GM13977 (cell line): ENCODE measurements at places on chromosomes 3 and 15.

GRCh38 chr3:12809001-12809400 lies 12.5 kb downstream of the CAND2 start:
- no peak for DNase-seq

DNA sequence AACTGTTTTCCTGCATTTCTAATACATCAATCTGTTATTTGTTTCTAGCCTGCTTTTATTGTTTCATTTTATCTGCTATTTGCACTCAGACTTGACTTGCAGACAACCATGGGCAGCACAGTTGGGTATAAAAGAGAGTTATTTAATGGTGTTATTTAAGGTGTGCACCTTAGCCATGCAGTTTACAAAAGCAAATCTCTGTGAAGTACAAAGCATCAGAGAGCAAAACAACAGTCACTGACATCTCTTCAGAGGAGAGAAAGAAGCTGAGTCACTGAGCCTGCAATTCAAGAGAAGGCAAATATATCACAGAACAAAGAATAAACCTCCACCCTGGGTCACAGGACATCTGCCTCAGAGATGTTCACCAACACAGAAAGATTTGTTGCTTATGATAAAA lies 255.9 kb upstream of the ICE2 start:
- no peak for DNase-seq

- DNase-seq = no peak
These were observed 41.8 kb downstream of the CHCHD6 start for GRCh38 chr3:126745760-126746394.

DNA sequence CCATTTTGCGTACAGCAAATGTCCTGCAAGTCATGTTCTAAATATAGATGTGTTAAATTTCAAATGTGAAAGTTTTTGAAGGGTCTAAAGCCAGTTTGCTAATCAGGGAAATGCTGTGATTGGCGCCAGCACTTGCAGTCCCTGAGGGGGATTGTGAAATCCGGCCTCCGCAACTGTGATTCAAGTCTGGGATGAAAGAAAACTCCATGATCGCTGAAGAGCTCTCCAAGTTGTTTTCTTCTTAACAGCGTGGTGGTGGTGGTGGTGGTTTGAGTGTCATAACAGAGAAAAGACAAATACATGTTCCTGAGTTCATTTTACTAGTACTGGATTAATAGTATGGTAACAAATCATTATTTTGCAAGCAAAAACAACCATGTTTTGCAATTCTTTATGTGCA lies 51.8 kb downstream of the MITF start:
- no peak for DNase-seq

GRCh38 chr3:120481081-120481480 lies 30.3 kb upstream of the FSTL1 start:
- no peak for DNase-seq

- DNase-seq = peak; percentile 2
These were observed 861.3 kb downstream of the ZPLD1 start for GRCh38 chr3:103295974-103296570.

DNA sequence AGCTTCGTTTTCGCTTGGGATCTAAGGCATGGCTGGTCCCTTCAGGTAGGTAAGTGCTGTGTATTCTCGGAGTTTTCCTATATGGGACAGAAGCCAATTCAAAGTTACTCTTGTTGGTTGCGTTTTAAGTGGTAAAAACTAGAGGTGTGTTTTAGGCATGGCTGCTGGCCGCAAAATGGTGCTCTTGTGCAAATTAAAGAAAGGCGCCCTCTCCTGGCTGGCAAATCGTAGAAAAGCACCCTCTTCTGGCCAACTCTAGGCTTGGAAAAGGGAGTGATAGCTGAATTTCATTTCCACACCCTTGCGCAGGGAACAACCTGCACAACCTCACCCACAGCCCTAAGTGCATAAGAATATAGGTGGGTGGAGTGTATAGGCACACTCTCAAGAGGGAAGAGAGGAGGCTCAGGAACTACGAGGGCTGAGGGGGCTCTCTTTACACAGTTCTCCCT lies 23.5 kb downstream of the DRD3 start:
- DNase-seq = peak; percentile 28

DNA sequence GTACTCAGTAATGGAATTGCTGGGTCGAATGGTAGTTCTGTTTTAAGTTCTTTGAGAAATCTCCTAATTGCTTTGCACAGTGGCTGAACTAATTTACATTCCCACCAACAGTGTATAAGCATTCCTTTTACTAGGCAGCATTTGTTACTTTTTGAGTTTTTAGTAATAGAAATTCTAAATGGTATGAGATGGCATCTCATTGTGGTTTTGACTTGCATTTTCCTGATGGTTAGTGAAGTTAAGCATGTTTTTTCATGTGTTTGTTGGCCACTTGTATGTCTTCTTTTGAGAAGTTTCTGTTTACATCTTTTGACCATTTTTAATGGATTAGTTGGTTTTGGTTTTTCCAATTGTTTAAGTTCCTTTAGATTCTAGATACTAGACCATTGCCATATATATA lies 28.4 kb downstream of the TP63 start:
- no peak for DNase-seq

DNA sequence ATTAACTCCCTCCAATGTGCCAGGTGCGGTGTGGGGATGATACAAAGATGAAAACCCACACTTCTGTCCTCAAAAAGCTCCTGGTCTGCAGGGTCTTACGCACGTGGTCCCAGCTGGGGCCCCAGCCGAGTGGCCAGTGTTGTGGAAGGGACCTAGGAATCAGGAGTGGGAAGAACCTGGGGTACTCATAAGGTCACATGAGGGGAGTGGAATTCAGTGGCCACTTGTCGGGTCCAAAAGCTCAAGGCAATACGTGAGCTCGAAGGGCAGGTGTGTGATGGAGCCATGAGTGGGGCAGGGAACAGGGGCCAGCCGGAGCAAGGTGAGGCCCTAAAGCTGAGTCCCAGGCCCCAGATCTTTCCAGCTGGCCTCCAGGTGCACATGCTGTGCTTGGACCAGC lies 260.0 kb upstream of the LYSMD4 start:
- no peak for DNase-seq

DNA sequence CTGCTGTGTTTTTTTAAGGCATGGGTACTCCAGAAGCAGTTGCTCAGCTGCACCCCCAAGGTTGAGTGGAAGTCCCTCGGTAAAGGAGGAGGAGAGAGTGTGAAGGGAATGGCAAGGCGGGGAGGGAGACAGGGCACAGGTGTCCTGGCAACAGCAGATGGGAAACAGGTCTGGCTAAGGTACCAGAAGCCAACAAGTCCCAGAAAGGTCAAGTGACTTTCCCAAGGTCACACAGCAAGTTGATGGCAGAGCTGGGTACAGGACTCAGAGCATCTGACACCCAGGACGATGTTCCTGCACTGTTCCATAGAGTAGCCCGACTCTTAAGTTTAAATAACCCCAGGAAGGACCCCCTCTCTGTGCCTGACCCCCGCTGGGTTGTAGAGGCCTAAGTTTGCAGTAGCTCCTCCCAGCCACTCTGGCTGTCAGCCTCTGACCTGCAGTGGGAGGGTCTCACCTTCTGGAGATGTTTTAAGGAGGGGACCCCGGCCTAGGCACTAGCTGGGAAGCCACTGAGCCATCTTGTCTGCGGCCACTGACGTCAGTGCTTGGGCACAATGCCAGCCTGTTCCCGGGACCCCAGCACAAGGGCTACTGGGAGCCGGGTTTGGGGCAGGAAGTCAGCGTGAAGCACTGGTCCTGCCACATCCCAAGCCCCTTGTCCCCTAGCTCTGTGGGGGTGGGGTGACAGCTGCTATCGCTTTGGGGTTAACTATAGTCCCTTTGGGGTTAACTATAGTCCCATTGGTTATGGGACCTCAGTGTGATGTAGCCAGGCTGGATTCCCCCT lies 10.5 kb downstream of the CSK start:
- DNase-seq = no peak

- DNase-seq = peak; percentile 78
These were observed 11.9 kb downstream of the SMAD6 start for GRCh38 chr15:66713843-66714508.

DNA sequence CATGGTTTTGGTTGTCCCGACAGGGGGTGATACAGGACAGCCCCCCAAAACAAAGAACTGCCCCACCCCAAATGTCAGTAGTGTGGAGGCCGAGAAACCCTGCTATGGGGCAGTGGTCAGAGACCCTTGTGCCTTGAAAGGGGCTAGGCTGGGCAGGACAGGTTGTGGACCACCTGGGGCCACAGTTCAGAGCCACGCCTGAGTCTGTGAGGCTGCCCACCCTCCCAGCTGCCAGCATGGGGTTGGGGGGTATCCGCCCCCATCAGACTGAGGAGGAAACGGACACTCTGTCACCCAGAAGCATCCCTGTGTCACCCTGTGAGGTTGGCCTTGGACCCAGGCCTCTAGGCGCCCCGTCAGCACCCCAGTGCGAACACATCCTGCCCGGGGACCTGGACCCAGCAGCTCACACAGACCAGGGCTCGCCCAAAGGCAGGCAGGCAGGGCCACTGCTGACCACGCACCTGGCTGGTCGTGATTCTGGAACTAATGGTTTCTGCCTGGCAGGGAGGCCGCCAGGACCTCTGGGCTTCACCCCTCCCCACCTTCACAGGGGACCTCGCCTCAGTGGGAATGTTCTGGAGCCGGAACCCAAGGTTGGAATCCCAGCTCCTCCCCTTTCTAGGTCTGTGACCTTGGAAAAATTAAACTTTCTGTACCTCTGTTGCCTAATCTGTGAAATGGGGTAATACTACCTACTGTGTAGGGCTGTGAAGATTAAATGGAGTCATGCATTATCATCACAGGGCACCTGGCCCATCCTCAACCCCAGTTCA lies 1.4 kb downstream of the SLC41A3 start:
- DNase-seq = no peak

GRCh38 chr3:197175503-197175902 lies 122.9 kb downstream of the DLG1 start:
- no peak for DNase-seq

DNA sequence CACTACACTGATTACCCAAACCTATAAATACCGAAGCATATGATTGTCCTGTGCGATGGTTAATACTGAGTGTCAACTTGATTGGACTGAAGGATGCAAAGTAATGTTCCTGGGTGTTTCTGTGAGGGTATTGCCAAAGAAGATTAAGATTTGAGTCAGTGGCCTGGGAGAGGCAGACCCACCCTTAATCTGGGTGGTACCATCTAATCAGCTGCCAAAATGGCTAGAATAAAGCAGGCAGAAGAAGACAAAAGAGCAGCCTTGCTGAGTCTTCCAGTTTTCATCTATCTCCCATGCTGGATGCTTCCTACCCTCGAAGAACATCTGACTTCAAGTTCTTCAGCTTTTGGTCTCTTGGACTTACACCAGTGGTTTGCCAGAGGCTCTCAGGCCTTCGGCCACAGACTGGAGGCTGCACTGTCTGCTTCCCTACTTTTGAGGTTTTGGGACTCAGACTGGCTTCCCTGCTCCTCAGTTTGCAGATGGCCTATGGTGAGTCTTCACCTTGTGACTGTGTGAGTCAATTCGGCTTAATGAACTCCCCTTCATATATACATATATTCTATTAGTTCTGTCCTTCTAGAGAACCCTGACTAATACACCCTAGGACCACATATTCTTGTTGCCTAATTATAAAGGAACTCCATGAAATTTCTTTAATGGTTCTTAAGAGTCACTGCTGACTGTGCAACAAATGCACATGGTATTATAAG lies 31.7 kb downstream of the CSNK1G1 start:
- no peak for DNase-seq

DNA sequence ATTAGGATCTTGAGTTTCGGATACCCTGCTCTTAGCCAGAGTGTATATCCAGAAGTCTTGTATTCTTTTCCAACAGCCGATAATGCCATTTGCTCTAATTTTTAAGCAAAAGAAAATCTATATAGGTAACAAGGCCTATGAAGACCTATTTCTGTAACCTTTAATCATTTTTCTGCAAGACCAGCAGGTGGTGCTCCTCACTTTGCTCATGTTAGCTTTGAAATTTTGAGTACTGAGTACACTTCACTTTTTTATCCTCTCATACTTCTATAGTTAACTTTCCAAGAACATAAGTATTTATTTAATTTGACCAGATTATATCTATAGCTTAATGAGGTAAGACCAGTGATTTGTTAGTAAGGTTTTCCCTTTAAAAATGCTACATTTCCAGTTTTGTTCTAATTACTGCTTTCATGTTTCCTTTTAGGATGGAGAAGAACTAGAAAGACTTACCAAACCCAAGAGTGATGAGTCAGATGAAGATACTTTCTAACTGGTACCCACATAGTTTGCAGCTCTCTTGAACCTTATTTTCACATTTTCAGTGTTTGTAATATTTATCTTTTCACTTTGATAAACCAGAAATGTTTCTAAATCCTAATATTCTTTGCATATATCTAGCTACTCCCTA lies 20.5 kb downstream of the SLC35A5 start:
- DNase-seq = no peak

GRCh38 chr3:179330438-179330837 lies 7.6 kb downstream of the ZNF639 start:
- DNase-seq = no peak

GRCh38 chr3:118526758-118527513 lies 507.7 kb downstream of the IGSF11 start:
- peak; percentile 2 for DNase-seq

- no peak for DNase-seq
These were observed 60.6 kb downstream of the USP8 start for GRCh38 chr15:50484781-50485180.

- DNase-seq = no peak
These were observed 158.8 kb downstream of the SMAD6 start for GRCh38 chr15:66860844-66861243.

GRCh38 chr3:126849768-126850167 lies 133.1 kb upstream of the PLXNA1 start:
- no peak for DNase-seq

- DNase-seq = no peak
These were observed 27.5 kb downstream of the PCCB start for GRCh38 chr3:136277634-136278033.

DNA sequence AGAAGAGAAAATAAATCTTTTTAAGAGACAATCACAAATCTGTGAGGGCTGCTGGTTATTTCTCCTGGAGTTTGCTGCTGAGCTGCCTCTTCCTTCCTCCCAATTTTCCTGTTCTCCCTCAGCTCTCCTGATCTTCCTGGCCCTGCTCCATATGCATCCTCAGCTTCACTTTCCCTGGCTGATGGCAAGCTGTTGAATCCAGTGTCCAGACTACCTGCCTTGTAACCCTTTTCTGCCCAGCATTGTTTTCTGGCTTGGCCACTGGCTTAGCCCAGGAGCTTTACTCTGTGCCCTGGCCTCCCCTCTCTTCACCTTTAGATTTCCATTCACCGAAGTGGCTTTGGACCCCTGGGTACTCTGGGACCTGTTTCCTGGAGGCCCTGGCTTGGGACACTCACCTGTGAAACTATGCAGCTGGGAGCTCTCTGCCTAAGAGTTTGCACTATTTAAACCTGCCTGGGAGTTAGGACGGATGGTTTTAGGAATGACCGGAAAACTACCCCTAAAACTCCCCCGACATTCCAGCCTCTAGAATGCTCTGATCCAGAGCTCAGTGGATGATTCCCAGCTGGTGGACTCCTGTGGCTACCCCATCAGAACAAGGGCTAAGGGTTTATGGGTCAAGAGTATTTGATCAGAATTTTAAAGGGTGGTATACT lies 90.0 kb downstream of the RBPMS2 start:
- no peak for DNase-seq

DNA sequence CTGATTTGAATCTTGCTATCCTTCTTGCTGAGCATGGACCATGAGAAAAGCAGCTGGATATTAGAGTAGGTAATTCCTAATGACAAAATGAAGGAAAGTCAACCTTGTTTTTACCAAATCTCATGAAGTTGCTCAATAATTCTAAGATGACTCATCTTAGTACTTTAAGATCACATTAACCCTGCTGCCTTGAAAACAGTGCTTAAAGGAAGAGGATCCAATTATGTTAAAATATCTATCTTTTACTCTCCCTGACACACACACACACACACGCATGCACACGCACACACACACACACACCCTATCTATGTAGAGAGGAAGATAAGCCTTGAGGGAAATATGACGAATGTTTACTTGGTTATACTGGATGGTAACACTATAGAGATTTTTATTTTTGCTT lies 16.0 kb upstream of the MYO1E start:
- no peak for DNase-seq
